ENCODE measurements at places on chromosomes 2 and 18. TPM values are rescaled to one million over a fixed set of nuclear protein-coding genes. Genes with fewer than 3 reads are reported as not detected.

CCDC121 gene
- polyA plus RNA-seq, result 2.0 TPM

CYP1B1 gene
- 1.2 TPM for polyA plus RNA-seq

PRSS56 gene
- polyA plus RNA-seq, result not detected

GLB1L gene
- polyA plus RNA-seq, result 36.1 TPM

OR6B2 gene
- polyA plus RNA-seq, result not detected

LTBP1 gene
- 12.1 TPM for polyA plus RNA-seq

COBLL1 gene
- 72.0 TPM for polyA plus RNA-seq

EHBP1 gene
- 29.7 TPM for polyA plus RNA-seq

CYP27C1 gene
- not detected for polyA plus RNA-seq

TBR1 gene
- not detected for polyA plus RNA-seq

SLC19A3 gene
- 8.4 TPM for polyA plus RNA-seq

C2orf80 gene
- polyA plus RNA-seq, result not detected

GPR17 gene
- 0.18 TPM for polyA plus RNA-seq

ADD2 gene
- 0.25 TPM for polyA plus RNA-seq

UCN gene
- polyA plus RNA-seq, result 1.8 TPM

VWA3B gene
- polyA plus RNA-seq, result 0.16 TPM

TMBIM1 gene
- 131 TPM for polyA plus RNA-seq

DUSP11 gene
- 14.9 TPM for polyA plus RNA-seq

ASB18 gene
- polyA plus RNA-seq, result not detected

NAT8 gene
- not detected for polyA plus RNA-seq

SPATA3 gene
- polyA plus RNA-seq, result not detected

LONRF2 gene
- polyA plus RNA-seq, result not detected

POU3F3 gene
- not detected for polyA plus RNA-seq

EFHD1 gene
- 6.5 TPM for polyA plus RNA-seq

LBX2 gene
- polyA plus RNA-seq, result 5.8 TPM

DCDC2C gene
- not detected for polyA plus RNA-seq

CPO gene
- 0.92 TPM for polyA plus RNA-seq

KCNS3 gene
- polyA plus RNA-seq, result 4.1 TPM

OSBPL1A gene
- polyA plus RNA-seq, result 34.4 TPM

MTX2 gene
- polyA plus RNA-seq, result 53.7 TPM

CYP27A1 gene
- polyA plus RNA-seq, result 83.0 TPM

HOXD1 gene
- polyA plus RNA-seq, result 1.00 TPM

ALKAL2 gene
- polyA plus RNA-seq, result 0.45 TPM

DLGAP1 gene
- polyA plus RNA-seq, result not detected

IL1A gene
- not detected for polyA plus RNA-seq

REG3G gene
- 3.2 TPM for polyA plus RNA-seq

NTSR2 gene
- polyA plus RNA-seq, result not detected

LIMS4 gene
- 1.4 TPM for polyA plus RNA-seq

COLEC11 gene
- polyA plus RNA-seq, result not detected

ADRA2B gene
- not detected for polyA plus RNA-seq

IAH1 gene
- 79.2 TPM for polyA plus RNA-seq

RNU2-63P gene
- polyA plus RNA-seq, result not detected
